Vagina (tissue), 2 donors: ENCODE measurements at places on chromosomes 6 and 20. TPM values are rescaled to one million over a fixed set of nuclear protein-coding genes. Genes with fewer than 3 reads are reported as not detected.

HDGFL1 gene
- not detected for total RNA-seq

MSH5 gene
- 11.0 TPM for total RNA-seq

- no peak for DNase-seq
Measured at GRCh38 chr6:63644668-63645326, 9.2 kb downstream of the PHF3 start.

DNA sequence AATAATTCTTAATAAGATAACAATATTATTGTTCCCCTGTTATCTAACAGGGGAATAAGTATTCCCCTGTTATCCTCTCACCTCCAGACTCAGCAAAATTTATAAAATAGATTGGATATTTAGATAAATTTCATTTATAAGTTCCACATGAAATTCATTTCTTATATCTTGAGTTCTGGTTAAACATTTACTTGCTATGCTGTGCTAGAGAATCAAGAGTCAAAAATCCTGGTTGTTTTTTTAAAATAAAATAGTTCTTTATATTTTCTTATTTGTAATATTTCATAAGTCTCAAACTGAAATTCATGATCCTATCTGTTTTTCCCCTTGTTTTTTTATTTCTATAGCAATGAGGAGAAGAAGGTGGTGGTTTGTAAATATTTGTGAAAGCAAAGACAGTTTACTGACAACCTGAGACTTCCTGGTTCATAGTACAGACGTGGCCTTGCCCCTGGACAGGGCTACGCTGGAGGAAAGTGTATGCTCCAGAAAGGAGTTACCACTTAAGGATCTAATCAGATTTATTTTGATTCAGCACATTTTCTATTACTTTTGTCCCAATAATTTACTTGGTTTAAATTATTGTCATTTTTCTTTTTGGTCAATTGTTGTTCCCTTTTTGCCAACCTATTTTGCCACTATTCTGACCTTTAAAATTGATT, 37.8 kb upstream of the MARCKS start:
- no peak for DNase-seq

DNA sequence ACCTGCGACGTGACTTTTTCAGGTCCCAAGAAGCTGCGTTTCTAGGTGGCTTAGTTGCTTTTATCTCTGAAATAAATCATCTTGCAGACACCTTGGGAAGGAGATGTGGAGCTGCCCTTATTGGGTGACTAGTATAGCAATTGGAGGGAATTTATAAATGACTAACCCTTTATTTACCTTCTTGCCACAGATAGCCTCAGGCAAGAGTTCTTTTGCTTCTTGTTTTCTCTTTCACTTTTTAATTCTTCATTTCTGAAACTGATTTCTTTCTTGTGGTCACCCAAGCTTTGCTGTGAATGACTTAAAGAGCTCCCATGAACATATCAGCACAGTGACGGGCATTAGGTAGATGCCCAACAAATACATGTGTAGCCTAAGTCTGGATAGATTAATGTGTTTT, 3.0 kb downstream of the ADGRF4 start:
- DNase-seq = no peak

DNA sequence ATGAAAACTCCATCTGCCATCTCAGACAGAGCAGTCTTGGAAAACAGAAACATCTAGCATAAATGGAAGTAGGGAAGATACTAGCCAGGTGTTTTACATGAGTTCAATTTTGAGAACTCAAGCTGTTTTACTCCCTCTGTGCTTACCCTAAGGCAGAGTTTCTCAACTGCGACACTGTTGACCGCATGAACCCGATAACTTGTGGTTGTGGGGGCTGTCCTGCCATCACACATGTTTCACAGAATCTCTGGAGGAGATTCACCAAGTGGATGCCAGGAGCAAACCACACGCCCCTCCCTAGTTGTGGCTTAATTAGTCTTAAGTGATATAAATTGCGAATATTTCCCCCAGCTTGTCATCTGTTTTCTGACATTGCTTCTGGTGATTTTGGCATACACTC, 2.3 kb upstream of the SERPINB6 start:
- DNase-seq = no peak

- DNase-seq = no peak
Measured at GRCh38 chr6:3402310-3403237, 54.3 kb downstream of the SLC22A23 start.
